Chondrocyte (in vitro differentiated cells): ENCODE measurements at places on chromosomes 13 and 19. TPM values are rescaled to one million over a fixed set of nuclear protein-coding genes. Genes with fewer than 3 reads are reported as not detected.
A peak's percentile ranks its signal among the peaks of the same experiment; 100 is the strongest.

KCNN4 gene
- 2.3 to 3.3 TPM (median 2.9 TPM) in 3 replicates for total RNA-seq

DNA sequence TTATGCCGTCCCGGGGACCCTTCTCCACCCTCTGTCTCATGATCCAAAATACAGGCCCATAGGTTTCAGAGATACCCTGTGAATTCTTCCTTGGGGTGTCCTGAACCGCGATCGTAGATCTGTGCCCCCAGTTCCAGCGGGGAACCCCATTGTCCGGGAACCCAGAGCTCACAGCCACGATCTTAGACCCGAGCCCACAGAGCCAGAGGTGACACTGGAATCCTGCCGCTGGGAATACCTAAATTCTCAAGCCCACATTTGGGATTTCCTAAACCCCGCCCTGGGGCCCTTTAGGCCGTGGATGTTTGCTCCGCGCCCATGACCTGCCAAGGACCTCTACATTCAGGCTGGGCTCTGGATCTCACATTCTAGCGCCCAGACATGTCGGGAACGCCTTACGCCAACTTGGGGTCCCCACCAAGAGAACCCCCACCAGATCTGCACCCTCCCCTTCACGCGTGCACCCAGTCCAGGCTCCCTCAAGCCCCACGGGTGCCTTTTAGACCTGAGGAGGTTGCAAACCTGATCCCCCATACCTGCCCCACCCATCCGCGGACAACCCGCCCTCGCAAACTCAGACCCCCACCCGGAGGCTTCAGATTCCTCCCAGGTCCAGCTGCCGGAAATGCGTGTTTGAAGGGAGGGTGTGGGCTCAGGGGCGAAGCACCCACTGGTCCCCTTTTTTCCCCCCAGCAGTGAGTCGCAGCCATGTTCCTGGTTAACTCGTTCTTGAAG is 605 bp downstream of the CAPNS1 start:
- peak overlapping the region; percentile 97 for H3K4me3 ChIP-seq
- peaks cover 18% of the 10 kb centered on the region for H3K36me3 ChIP-seq
- H3K4me1 ChIP-seq, result peaks cover 26% of the 10 kb centered on the region

KLK13 gene
- total RNA-seq, result not detected in 3 replicates

- peaks cover 8% of the 10 kb centered on the region for H3K4me1 ChIP-seq
- H3K27me3 ChIP-seq, result peaks cover 39% of the 10 kb centered on the region
- DNase-seq, result no peak
- no peak overlapping the region for H3K4me3 ChIP-seq
- H3K27ac ChIP-seq, result no peak overlapping the region
- no peaks in the 10 kb centered on the region for H3K36me3 ChIP-seq
Measured at GRCh38 chr13:102567857-102568256, 28.9 kb upstream of the TPP2 start.

DNA sequence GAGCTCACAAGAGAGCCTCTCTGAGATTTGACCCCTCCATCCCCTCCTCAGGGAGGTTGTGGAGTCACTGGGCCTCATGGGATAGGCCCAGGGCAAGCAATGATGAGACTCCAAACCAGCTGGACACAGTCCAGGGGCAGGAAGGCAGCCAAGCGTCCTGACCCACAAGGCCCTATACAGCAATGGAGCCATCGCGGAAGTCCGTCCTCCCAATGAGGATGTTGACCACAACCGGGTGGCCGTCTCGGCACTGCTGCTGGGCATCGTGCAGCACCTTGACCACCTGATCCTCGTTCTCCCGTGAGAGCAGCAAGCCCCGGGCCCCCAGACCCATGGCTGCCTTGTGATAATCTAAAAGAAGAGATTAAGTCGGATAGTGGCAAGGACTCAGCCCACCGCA is 7.9 kb downstream of the SYDE1 start:
- no peaks in the 10 kb centered on the region for H3K27me3 ChIP-seq
- peak overlapping the region; percentile 51 for H3K27ac ChIP-seq
- H3K4me1 ChIP-seq, result peaks cover 10% of the 10 kb centered on the region
- DNase-seq, result peak; percentile 91
- peaks cover 37% of the 10 kb centered on the region for H3K36me3 ChIP-seq

DNA sequence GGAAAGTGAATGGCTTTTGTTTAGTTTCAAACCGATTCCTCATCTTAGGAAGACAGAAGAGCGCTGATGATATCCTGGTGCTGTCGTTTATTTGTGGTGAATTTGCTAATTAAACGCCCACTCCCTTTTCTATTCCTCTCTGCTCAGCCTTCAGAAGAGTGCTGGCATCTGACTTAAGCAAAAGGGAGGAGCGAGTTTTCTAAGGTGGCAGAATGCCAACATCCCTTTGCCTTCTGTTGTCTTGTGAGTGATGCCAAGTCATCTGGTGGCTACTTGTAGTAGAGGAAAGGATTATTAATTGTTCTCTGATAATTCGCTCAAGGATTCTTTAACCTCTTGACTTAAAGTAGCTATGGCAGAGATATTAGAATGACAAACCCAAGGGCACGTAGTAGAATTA is 68.1 kb downstream of the ERCC5 start:
- peaks cover 7% of the 10 kb centered on the region for H3K27me3 ChIP-seq
- no peak overlapping the region for H3K4me3 ChIP-seq
- H3K27ac ChIP-seq, result no peak overlapping the region
- no peaks in the 10 kb centered on the region for H3K36me3 ChIP-seq

GIPC3 gene
- 0.15 to 3.3 TPM (median 2.2 TPM) in 3 replicates for total RNA-seq

CD79A gene
- total RNA-seq, result 0.36 TPM in 1 of 3 replicates, not detected in the others
